Vagina (tissue), 2 donors: ENCODE measurements at places on chromosomes 6 and 20. TPM values are rescaled to one million over a fixed set of nuclear protein-coding genes. Genes with fewer than 3 reads are reported as not detected.

- DNase-seq: no peak
- H3K4me3 ChIP-seq: no peak overlapping the region
Measured at GRCh38 chr6:8017705-8018104, 46.5 kb downstream of the BLOC1S5 start.

The RPS18 gene
- total RNA-seq: 3,296 TPM

DNA sequence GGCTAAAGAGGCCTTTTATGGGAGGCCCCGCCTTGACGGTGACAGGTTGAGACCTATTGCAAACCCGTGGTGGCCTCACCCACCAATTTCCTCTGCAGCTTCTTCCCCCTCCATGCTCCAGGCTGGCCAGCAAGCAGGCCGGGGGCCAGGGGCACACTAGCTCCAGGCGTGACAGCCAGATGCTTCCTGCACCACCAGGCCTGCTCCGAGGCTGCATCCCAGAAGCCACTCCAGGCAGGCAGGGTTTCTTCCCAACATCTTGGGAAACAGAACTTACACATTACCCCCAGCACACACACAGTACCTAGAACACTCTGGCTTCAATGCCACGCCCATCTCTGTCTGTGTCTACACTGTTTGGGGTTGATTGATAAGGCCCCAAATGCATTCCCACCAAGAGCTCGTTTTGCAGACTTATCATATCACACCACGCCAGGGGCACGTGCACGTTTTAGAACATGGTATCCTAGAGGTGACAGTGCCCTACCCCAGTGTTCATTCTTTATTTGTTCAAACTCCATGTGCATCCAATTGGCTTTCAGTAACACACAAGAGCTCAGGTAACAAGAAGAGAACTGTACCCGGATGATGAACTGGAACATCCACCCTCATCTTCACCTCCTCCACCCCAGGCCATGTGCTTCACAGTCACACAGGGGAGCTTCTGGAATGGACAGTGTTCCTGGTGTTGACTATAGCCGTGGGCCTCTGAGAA lies 221.4 kb upstream of the RREB1 start:
- no peaks in the 10 kb centered on the region for H3K27me3 ChIP-seq
- H3K4me3 ChIP-seq: no peak overlapping the region
- no peaks in the 10 kb centered on the region for H3K36me3 ChIP-seq
- DNase-seq: no peak

DNA sequence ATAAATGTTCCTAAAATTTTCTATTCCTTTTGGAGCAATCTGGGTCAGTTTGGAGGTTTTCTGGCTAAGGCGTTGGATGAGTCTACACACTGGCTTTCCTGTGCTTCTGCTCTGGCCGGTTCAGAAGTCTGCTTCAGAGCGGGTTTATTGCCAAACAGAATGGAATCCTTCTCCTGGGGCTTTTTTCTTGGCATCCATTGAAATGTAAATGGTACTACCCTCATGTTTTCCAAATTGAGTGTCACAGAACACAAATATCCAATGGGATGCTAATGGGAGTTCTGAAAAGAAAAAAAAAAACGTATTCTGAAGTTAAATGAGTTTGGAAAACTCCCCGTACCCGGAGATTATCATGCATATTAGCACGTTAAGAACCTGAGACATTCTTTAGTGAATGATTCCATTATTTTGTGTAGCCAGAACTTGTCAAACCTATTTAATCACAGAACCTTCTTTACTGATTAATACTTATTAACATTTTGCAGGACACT lies 930.3 kb downstream of the QKI start:
- no peak overlapping the region for H3K4me3 ChIP-seq
- no peaks in the 10 kb centered on the region for H3K4me1 ChIP-seq
- H3K27me3 ChIP-seq: no peaks in the 10 kb centered on the region
- H3K36me3 ChIP-seq: no peaks in the 10 kb centered on the region
- H3K27ac ChIP-seq: no peak overlapping the region

DNA sequence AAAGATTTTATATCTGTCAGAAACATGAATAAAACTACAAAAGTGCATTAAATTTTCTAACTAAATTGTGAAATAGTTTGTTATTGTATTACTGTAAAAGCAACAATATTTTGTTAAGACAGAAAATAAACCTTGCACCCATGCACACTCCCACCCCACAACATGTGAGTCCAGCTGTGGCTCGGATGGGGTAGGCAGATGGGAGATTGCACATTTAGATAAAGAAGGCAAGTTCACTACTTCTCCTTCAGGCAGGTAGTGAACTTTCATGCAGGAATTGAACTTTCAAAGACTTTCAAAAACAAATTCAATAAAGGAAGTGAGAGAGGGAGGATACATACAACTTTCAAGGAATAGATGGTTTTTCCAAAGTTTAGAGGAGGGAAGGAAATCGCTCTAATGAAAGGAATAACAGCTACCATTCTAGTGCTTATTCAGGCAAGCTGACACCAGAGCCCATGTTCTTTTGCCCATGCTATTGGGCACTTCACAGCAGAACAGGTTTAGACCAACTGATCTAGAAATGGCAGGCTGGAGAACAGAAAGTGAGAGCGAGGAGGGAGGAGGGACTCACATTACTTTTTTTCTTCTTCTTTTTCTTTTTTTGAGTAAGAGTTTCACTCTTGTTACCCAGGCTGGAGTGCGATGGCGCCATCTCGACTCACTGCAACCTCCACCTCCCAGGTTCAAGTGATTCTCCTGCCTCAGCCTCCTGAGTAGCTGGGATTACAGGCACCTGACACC lies 28.5 kb downstream of the SF3B5 start:
- peaks cover 11% of the 10 kb centered on the region for H3K4me1 ChIP-seq
- no peak overlapping the region for H3K27ac ChIP-seq
- DNase-seq: no peak
- H3K4me3 ChIP-seq: no peak overlapping the region
- H3K27me3 ChIP-seq: no peaks in the 10 kb centered on the region

- H3K27me3 ChIP-seq: no peaks in the 10 kb centered on the region
- H3K4me3 ChIP-seq: no peak overlapping the region
- H3K27ac ChIP-seq: no peak overlapping the region
Measured at GRCh38 chr20:52837378-52837777, 134.8 kb upstream of the TSHZ2 start.

DNA sequence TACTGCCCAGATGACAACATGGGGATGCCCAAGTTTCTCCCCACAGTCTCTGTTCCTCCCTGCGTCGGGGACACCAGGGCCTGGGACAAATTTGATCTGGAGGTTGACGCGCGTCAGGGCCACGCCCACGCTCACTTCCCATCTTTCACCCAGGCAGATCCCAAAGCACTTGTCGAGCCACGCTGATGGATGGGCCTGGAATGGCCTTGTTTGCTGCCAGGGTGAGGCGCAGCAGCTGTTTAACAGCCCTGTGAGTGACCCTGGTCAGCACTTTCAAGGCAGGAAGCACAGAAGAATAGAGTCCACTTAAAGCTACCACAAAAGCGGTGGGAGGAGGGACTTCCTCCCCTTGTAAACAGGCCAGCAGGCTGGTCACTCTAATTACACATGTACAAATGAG lies 324.7 kb upstream of the JARID2 start:
- no peak overlapping the region for H3K27ac ChIP-seq
- H3K4me1 ChIP-seq: peaks cover 18% of the 10 kb centered on the region
- H3K27me3 ChIP-seq: no peaks in the 10 kb centered on the region
- no peaks in the 10 kb centered on the region for H3K36me3 ChIP-seq
- DNase-seq: no peak

The COL9A1 gene
- 1.7 TPM for total RNA-seq

DNA sequence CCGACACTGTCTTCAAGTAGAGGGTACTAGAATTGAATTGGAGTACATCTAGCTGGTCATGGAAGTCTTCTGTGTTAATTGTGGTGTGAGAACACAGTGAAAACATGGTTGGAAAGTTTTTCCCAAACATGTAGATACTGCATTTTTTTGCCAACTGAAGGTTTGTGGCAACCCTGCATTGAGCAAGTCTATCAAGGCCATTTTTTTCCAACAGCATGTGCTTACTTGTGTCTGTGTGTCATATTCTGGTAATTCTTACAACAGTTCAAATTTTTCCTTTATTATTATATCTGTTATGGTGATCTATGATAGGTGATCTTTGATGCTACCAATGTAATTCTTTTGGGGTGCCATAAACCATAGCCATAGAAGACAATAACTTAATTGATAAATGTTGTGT lies 147.0 kb downstream of the MYB start:
- no peak overlapping the region for H3K27ac ChIP-seq
- H3K4me1 ChIP-seq: no peaks in the 10 kb centered on the region
- H3K4me3 ChIP-seq: no peak overlapping the region
- H3K36me3 ChIP-seq: peaks cover 8% of the 10 kb centered on the region
- no peaks in the 10 kb centered on the region for H3K27me3 ChIP-seq

The SIRPD gene
- total RNA-seq: not detected
